ENCODE measurements at places on chromosomes 3 and 15.

GRCh38 chr3:21073561-21073960, 677.4 kb downstream of the ZNF385D start:
- DNase-seq: no peak

DNA sequence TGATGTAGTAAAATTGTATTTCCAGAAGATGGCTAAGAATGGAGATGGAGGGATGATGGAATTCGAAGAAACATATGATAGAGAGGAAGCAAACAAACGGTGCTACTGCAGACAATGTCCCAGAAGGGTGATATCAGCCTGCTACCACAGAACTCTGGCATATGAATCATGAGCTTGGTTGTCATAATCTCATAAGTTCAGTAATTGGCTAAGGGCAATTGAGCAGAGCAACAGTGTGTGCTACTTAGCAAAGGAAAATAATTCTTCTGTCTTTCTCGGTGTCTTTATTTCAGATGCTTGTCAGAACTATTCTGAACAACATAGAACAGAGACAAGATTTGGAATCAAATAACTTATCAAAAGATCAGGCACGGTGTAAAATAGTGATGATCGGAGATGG, 407.3 kb downstream of the GBE1 start:
- no peak for DNase-seq

GRCh38 chr3:128553560-128553959, 60.6 kb upstream of the GATA2 start:
- DNase-seq: no peak

DNA sequence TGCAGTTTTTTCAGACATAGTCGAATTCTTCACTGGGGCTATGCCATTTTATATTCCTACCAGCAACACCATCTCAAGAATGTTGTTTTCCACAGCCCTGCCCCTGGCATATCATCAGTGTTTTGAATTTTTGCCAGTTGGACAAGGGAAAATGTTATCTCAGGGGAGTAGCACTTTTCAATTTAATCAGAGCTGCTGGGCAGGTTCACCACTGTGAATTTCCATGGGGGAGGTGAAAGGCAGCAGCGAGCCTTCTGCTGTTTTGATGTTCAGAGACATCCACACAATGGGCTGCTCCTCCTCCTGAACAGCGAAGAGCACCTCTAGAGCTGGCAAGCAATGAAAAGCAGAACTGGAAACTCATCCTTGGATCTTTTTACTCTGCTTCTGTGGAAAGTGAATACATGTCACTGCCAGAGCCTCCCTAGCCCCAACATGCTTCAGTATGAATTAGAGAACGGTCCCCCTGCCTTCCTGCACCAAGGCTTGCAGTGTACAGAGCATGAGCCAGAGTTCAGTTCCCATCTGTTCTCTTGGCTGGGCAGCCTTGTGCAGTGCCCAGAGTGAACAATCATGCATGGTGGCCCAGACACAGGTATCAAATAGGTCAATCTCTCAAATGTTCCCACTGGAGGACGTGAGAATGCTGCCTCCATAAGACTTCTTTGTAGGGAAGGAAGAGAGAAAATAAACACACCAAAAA, 56.1 kb upstream of the RAD18 start:
- DNase-seq: no peak

- DNase-seq: no peak
Observed at GRCh38 chr15:31297575-31298456, 28.8 kb upstream of the KLF13 start.

- no peak for DNase-seq
Observed at GRCh38 chr3:116841003-116841735, 131.6 kb downstream of the TUSC7 start.

DNA sequence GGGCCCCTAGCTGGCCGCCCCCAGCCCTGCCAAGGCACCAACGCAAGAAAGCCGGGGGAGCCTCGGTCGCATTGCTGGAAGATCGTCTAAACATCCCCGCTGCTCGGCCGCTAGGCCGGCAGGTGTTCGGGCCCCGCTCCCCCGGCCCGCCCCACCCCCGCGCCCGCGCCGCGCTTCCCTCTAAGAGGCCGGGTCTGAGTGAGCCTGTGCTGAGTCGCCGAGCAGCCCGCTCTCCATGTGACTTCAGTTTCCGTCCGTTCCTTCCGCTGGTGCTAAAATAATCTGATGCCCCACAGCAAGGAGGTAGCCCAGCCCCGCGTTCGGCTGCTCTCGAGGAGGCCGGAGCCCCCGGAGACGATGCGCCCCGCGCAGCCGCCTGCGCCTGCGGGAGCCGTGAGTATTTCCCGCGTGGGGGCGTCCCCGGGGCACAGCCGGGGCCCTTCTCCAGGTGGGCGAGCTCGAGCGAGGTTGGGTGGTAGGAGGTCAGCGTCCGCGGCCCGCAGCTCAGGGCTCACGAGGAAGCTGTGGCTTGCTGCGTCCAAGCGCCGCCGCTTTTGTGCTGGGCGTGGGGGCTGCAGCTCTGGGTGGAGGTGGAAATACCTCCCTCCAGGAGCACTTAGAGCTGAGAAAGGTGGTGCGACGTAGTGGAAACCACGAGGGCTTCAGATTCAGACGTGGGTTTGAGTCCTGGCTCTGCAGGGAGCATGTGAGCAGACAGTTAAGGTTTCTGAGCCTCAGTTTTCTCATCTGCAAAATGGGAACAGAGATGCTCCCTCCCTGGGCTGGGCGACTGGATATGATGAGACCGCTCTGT, at the start of gene NRROS:
TSS of gene NRROS (plus strand) at position 212 of the 814 bp plus-strand sequence. CDS start 14,846 bp downstream, outside the sequence.
- DNase-seq: peak; percentile 76

- peak; percentile 2 for DNase-seq
Observed at GRCh38 chr3:140736863-140737460, 59.1 kb downstream of the TRIM42 start.

DNA sequence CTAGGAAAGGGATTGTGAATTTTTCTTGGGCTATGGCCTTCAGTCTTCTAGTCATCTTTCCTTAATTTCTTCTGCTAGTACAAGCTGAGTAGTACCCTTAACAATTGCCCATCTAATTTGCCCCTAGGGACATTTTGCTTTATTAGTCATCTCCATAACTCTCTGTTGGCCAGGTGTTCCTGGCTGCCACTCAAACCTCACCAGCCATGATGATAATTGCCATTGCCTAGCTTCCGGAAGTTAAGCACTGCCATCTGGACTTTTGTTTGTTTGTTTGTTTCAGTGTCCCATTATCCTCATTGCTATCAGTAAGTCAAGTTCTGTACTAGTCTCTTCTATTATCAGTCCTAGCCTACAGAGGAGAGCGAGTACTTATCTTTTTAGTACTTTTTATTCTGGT, 36.6 kb upstream of the UBL7 start:
- DNase-seq: no peak

- DNase-seq: no peak
Observed at GRCh38 chr3:3082234-3082924, 27.8 kb downstream of the IL5RA start.

GRCh38 chr3:129504471-129505100, 23.9 kb upstream of the RHO start:
- DNase-seq: no peak

DNA sequence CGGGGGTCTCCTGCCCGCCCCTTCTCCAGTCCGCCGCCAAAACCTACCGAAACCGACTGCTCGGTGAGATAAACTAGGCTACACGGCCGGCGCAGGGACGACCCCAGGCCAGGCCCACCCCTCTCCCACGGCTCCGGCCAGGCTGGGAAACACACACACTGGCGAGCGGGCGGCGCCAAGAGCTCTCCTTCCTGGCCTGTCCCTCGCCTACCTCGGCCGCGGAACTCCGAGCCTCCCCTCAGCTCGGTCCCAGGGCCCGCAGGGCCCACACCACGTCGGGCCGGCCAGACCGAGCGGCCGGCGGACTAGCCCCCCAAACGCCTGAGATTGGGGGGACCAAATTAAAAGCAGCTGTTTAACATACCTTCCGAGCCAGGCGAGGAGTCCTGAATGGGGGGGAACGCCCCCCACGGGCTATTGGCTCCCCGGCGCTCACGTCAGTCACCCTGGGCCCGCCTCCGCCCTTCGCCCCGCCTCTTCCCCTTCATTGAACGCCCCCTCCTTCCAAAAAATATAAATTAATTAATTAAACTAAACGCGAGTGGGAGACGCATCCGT, 4.0 kb upstream of the SIN3A start:
- DNase-seq: peak; percentile 73

GRCh38 chr3:51530485-51530884, 8.0 kb upstream of the RAD54L2 start:
- DNase-seq: no peak

DNA sequence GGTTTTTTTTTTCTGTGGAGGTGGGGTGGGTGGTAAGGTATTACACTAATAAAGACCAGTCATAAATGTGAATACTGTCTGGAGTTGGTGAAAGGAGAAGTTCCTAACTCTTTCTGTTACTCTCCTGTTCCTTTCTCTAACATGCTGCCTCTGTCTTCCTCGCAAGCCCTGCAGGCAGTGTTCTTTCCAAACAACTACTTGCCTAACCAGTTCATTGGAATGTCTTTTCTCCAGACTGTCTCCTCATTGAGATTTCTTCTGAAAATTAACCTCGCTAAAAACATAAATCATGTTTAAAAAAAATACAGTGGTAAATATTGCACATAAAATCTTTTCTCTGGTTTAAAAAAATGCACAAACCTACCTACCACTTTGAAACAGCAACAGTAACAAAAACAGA, 135.2 kb downstream of the TP63 start:
- no peak for DNase-seq

DNA sequence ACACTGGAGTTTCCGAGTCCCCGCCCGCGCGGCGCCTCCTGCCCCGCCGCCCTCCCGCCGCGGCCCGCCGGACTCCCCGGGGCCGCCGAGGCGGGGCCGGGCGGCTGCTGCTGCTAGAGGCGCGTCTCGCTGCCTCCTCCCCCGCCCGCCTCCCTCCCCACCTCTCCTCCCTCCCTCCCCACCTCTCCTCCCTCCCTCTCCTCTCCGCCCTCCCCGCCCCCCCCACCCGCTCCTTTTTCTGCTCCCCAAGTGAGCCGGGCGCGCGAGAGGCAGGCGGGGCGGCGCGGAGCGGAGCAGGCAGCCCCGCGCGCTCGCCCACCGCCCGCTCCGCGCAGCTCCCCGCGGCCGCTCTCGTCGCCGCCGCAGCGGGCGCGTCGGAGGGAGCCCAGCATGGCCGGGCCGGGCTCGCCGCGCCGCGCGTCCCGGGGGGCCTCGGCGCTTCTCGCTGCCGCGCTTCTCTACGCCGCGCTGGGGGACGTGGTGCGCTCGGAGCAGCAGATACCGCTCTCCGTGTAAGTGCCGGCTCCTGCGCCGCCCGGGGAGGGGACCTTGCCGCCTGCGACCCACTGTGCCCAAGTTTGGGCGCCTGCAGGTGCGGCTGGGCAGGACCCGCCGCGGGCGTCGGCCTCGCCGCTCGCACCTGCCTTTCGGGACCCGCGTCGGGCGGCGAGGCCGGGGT, at the start of gene CACNA2D3:
TSS of gene CACNA2D3 (plus strand) at position 229 of the 679 bp plus-strand sequence.
- no peak for DNase-seq

DNA sequence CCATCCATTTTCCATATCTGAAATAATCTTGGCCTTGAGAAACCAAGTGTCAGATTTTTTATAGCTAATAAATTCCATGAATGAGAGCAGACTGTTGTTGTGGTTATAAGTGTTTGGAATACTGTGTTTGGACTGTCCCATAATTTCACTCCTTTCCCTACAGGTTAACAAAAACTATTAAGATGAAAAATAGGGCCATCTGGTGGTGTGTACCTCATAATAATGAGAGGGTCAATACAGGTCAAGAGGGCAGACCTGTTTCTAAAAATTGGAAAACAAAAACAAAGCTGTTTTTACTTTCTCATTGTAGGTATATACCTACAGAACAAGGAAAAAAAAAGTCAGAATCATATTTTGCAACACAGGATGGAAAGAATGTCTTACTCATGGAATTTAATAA, 553.8 kb upstream of the SGO1 start:
- DNase-seq: no peak

DNA sequence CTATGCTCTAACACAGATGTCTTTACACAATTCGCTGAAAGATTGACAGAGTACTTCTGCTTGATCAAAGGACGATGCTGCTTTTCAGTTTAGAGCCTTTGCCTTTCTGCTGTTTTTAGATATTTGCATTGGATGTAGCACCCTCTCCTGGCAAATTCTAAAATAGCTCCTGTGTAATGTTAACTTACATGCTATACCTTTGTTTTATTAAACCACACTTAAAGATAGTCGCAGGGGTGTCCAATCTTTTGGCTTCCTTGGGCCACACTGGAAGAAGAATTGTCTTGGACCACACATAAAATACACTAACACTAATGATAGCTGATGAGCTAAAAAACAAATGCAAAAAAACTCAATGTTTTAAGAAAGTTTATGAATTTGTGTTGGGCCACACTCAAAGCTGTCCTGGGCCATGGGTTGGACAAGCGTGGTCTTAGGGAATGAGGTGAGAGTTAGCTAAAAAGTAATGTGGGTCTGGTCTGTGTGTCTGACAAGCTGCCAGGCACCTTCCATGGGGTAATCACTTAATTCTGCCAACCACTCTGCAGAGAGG, 62.9 kb downstream of the ATG7 start:
- DNase-seq: peak; percentile 71

- no peak for DNase-seq
Observed at GRCh38 chr3:61903931-61904657, 342.7 kb downstream of the PTPRG start.

DNA sequence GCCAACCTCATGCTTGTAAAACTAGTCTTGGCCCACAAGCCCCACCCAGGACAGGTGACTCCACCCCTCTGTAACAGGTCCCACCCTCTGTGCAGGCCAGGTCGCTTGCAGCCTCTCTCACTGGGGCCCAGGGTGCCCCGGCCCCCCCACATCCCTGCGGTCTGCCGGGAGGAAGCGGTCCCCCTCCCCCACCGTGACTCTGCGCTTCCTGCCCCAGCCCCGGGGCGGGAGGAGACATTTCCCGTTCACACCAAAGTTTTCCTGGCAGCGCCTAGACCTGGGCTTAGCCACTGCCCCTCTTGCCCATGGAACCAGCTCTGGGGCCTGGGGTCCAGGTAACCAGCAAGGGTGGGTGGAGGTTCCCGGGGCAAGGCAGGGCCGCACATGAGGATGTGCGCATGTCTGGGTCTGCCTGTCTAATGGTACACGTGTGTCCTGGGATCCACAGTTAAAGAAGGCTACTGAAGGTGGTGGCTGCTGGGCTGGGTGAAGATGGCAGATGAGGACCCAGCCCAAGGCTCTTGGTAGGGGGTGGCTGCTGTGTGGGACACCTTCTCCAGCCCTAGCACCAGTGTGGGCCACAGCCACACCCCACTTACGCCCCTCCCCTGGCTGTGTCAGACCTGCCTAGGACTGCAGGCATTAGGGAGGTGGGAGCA, 8.4 kb downstream of the NBEAL2 start:
- DNase-seq: peak; percentile 69

DNA sequence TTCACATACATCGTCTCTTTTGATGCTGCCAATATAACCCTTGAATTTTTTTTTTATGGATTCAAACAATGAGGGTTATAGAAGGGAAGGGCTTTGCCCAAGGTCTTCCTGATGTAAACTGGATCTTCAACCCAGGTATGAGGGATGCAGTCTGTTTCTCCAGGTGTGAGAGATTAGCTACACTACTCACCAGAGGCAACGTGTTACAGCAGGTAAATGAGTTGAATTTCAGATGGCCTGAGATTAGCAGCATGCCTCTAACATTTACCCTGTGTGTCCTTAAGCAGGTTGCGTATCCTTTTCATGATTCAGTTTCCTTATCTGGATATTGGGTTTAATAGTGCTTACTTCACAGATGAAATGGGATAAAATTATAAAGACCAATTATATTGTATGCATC, 1.9 kb downstream of the RTP4 start:
- no peak for DNase-seq
